Stimulated activated CD8-positive, alpha-beta memory T cell treated with anti-CD3 and anti-CD28 coated beads, Interleukin-4, amount 100 ng/mL, for 1 hour (primary cell): ENCODE measurements at places on chromosomes 7 and 10.

GRCh38 chr10:114103284-114103683, 59.6 kb downstream of the ADRB1 start:
- DNase-seq = no peak

DNA sequence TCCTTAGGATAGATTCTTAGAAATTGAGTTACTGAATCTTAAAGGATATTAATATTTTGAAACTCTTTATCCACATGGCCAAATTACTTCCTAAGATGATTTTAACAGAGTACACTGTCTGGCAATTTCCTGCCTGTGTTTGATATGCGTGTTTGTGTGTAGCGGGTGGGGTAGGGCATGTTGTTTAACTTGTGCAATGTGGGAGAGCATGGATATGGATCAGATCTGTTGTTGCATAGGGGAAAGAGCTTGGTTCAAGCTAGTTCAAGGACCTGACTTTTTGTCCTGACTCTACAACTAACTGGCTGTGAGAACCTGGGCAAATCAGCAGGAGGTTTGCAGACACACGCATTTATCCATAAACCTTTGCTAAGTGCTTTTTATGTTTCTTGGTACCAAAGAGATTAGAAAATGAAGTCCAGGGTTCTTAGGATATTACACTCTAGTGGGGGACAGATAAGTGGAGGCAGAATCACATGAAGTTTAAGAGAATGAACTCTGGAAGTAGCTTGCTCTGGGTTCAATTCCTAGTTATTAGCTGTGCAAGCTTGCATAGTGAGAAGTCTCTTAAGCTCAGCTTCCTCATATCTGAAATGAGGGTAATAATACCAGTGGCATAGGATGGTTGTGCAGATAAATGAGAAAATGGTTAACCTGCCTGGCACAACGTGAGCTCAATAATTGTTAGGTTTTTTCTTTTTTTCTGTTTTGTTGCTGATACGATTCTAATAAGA, 96.3 kb upstream of the PRR15 start:
- no peak for DNase-seq

GRCh38 chr10:19974138-19974537, 157.9 kb downstream of the PLXDC2 start:
- no peak for DNase-seq

- DNase-seq = no peak
These were observed 311.9 kb upstream of the GNAI1 start for GRCh38 chr7:79822620-79823240.

GRCh38 chr7:22241805-22242390, 115.1 kb downstream of the RAPGEF5 start:
- no peak for DNase-seq

DNA sequence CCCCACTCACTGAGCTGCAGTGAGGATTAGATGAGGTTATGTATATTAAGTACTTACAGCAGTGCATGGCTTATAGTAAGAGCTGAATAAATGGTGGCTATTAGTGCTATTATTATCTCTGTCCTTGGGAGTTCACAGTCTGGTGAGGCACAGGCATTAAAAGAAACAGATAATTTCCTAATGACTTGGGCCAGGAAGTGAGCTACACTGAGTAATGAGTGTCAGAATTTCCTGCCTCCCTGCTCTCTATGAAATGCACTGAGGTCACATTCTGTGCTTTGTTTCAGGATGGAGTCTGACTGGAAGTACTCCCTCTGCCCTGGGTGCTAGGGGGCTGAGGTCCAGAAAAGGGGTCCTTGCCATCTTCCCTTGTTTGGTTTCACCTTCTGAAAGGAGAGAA, 48.7 kb upstream of the LOXL4 start:
- no peak for DNase-seq

- DNase-seq = no peak
These were observed 81.4 kb upstream of the GJD4 start for GRCh38 chr10:35523670-35524225.

- no peak for DNase-seq
These were observed 6.4 kb upstream of the TNRC18 start for GRCh38 chr7:5429857-5430611.

DNA sequence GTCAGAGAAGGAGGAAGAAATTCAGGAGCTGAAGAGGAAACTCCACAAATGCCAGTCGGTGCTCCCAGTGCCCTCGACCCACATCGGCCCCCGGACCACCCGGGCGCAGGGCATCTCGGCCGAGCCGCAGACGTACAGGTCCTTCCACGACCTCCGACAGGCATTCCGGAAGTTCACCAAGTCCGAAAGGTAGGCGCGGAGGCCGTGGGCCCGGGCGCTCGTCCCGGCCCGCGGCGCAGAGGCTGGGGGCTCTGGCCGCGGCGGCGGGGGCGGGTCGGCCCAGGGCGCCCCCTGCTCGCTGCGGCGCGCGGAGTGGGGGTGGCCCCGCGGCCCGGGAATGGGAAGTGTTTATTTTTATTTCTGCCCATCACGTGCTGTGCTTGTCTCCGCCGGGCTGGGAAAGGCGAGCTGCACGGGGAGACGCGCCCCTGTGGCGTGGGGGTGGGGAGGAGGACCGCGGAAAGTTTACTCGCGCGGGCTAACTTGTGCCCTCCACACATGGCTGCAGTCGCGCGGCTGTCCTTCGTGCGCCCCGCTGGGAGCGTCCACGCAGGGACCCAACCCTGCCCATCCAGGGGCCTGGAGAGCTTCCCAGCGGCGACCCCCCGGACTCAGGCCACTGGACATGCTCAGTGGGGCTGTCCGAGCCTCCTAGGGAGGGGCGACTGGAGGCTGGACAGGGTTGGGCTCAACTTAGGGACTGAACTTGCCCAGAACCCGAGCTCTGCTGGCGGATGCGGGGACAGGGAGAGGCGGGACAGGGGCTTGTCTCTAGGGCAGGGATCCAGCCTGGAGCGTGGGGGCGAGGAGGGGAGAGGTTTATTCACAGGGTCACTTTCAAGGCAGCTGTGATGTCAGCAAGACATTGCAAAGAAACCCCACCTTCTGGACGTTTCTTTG, 82.6 kb upstream of the PRKG1 start:
- no peak for DNase-seq

DNA sequence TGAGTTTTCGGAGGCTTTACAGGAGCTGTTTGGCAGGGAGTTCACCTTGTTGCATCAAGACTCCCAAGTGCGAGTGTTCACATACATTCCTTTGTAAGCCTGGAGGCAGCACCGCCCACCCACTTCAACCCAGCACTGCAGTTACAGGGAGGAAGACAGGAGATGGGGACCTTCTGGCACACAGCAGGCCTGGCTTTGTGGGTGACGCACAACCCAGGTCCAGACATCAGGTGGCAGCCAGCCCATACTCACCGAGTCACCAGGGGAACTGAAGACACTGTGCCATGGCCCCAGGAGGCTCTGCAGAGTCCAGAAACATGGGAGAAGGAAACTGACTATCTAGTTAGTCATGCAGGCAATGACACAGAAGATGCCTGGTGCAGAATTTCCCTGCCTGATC, 305.9 kb upstream of the RNF32 start:
- DNase-seq = no peak

- no peak for DNase-seq
These were observed 130.6 kb upstream of the SVIL start for GRCh38 chr10:29765330-29765729.

- DNase-seq = no peak
These were observed 121.1 kb upstream of the ZEB1 start for GRCh38 chr10:31197886-31198285.

- DNase-seq = no peak
These were observed 75.7 kb downstream of the SEMA3C start for GRCh38 chr7:80843018-80843677.

GRCh38 chr7:114212721-114213429, 201.7 kb upstream of the FOXP2 start:
- no peak for DNase-seq

- DNase-seq = no peak
These were observed 15.6 kb upstream of the PBLD start for GRCh38 chr10:68348265-68348741.

- DNase-seq = no peak
These were observed 33.9 kb upstream of the GPAM start for GRCh38 chr10:112217386-112218035.

GRCh38 chr10:123562387-123562786, 103.8 kb upstream of the GPR26 start:
- DNase-seq = no peak

- DNase-seq = no peak
These were observed 5.6 kb upstream of the OGDHL start for GRCh38 chr10:49767752-49768151.

DNA sequence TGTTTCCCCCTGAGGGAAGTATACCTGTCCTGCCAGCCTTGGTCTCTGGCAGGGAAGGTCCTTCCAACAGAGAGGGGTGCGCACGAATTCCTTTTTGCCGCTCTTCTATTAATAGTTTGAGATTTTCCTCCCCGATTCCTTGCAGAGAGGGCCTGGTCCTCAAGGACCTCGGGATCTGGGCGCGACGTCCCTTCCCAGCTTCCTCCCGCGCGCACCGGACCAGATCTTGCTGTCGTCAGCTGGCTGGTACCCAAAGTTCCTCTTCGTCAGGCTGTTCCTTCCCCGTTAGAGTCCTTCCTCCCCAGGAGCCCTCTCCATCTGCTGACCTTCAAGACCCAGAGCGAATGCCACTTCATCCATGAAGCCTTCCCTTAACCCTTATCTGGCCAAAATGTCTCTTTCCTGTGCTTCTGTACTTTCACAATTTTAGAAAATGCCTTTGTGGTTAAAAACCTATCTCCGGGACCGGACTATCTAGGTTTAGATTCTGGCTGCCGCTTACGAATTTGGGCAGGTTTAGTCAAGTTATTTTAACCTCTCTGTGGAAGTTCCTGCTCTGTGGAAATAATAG, 851 bp upstream of the GOT1 start:
- no peak for DNase-seq

DNA sequence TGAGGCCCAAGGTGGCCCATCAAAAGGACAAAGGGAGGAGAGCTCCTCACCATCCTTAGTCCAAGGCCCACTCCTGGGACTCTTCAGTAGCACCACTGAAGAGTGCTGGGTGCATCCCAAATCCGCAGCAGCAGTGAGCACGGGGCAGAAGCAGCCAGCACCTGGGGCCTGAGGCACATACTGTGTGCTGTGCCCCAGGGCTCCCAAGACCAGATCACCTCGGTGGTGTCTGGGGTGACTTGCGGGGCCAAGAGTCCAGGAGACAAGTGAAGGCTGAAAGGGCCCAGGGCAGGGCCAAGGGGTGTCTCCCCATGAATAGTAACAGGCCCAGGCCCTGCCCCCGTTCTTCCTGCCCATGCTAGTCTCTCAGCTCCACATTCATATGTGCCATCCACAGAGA, 59.9 kb upstream of the INSIG1 start:
- DNase-seq = no peak

DNA sequence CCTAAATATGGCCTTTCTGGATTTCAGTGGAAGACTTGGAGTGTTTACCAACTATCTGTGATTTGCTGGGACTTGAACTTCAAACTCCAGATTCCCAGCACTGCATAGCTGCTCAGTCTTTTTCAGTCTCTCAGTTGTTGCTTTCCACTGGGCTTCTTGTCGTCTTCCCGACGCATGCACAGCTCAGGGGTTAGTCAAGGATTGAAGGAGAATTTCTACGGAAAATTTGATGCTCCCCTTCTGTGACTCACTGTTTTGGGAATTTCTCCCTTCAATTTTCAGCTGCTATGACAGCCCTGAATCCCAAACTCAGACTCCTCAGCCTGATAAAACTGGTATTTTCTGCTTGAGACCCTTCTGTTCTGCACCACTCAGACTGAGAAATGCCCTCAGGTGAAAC, 91.7 kb downstream of the CYP26A1 start:
- DNase-seq = no peak

GRCh38 chr10:17219024-17219423, 9.0 kb upstream of the VIM start:
- DNase-seq = no peak

DNA sequence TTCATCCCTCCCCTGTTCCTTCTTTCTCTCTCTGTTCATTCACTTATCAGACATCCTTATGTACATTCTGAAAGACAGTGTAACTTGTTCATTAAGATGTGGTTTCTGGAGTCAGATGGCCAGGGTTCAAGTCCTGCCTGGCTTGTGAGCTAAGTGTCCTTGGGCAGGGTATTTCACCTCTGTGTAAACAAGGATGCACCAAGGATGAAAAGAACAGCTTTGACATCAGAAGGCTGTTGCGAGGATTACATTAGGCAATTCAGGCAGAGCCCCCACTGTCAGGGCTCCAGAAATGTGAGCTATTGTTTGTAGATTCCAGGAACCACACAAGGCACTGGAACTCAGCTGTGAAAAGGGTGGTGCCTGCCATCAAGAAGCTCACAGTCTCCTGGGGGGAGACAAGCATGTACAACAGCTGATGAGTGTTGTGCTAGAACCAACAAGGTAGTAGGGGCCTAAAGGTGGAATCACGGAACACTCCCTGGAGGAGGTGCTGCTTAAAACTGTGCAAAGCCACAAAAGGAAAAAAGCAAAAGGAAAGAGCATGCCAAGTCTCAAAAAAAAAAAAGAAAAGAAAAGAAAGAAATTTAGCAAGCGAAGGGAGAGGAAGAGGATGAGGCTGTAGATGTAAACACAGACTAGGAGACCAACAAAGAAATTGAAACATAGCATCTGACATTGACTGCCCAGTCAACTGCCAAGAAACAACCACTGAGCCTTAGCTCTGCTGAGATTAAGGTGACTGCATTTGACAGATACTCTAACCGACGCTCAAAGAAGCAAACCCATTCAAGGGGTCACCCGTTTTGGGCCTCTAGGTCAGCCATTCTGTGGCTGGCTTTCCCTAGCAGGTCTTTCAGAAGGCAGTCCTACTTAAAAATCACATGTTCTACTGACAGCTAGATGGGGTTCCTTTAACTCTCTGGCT, 12.5 kb downstream of the PDLIM1 start:
- no peak for DNase-seq

- DNase-seq = no peak
These were observed 83.5 kb downstream of the SLC37A3 start for GRCh38 chr7:140314573-140315480.

DNA sequence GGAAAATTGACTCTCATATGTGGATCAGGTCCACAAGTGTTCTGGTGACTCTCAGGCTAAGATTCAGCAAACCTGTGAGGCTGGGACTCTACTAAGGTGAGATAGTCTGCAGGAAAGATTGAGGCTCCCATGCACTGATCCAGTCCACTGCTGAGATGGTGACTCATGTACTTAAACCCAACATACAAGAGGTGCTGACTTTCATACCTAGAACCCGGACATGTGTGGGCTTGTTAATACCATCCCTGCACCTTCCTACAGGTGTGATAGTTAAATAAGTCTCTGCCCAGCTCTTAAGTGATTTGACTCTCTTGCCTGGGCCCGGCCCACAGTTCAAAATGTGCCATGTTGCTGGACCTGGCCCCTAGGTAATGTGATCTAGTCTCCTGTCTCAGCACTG, 27.1 kb upstream of the ZNF107 start:
- no peak for DNase-seq
